Bladder microvascular endothelial cell (primary cell): ENCODE measurements at places on chromosomes 6 and 20. TPM values are rescaled to one million over a fixed set of nuclear protein-coding genes. Genes with fewer than 3 reads are reported as not detected.

The ARG1 gene
- total RNA-seq = not detected in 2 replicates

The RAET1E gene
- total RNA-seq = 0.16 TPM in 1 of 2 replicates, not detected in the other

The PTCRA gene
- not detected in 2 replicates for total RNA-seq

The TPX2 gene
- 25.2 and 35.5 TPM in 2 replicates for total RNA-seq

The HLA-G gene
- total RNA-seq = not detected in 2 replicates
